Kidney glomerular epithelial cell (primary cell): ENCODE measurements at places on chromosomes 1 and 21.

- DNase-seq = no peak
These were observed 8.8 kb upstream of the LMX1A start for GRCh38 chr1:165365341-165365740.

GRCh38 chr1:98057236-98057910 lies 136.5 kb upstream of the DPYD start:
- DNase-seq = no peak

DNA sequence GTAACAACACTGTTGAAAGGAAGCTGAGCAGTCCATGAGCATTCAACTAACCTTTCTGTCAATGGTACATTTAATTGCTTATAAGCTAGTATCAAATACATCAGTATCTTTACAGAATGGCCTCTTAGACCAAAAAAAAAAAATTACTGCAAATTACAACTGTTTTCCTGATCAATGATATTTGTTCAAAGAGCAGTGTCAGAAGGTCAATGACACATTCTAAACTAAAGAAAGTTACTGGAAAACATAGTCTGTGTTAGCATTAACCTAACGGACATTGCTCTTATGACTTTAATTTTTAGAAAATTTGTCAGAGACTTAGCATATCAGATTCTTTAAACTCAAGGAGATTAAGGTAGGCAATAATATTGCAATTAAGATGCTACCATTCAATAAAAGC lies 162.5 kb downstream of the KCNT2 start:
- DNase-seq = no peak

- no peak for DNase-seq
These were observed 100.1 kb downstream of the MAN1A2 start for GRCh38 chr1:117467336-117467735.

DNA sequence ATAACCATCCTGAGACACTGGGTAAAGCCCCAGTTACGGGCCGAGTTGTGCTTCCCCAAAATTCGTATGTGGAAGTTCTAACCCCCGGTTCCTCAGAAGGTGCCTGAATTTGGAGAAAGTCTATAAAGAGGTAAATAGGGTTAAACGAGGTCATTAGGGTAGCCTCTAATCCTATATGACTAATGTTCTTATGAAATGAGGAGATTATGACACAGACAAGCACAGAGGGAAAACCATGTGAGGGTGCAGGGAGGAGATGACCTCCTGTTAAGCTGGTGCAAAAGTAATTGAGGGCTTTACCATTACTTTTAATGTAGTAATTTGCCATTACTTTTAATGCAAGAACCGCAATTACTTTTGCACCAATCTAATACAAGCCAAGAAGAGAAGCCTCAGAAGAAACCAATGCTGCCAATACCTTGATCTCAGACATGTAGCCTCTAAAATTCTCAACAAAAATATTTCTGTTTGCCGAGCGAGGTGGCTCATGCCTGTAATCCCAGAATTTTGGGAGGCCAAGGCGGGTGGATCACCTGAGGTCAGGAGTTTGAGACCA lies 260.8 kb downstream of the GPATCH2 start:
- DNase-seq = no peak

DNA sequence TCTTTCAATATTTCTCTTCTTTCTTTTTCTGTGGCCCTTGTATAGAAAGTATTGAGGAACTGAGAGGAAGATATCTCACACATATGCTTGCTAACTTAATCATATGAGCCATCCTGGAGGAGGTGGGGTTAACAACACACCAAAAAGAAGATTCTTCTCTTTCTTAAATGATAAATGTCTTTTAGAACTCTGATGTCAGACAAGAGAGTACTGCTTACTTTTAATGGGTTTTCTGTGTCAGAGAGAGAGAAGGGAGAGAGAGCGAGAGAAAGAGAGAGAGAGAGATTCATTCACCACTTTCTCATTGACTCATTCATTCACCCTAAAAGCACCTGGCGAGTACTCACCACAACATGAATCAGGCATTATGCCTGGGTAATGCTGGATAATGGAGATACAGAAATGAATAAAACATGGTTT lies 250.3 kb upstream of the SGIP1 start:
- DNase-seq = peak; percentile 37

- no peak for DNase-seq
These were observed 27.0 kb downstream of the ALPL start for GRCh38 chr1:21536218-21536617.

DNA sequence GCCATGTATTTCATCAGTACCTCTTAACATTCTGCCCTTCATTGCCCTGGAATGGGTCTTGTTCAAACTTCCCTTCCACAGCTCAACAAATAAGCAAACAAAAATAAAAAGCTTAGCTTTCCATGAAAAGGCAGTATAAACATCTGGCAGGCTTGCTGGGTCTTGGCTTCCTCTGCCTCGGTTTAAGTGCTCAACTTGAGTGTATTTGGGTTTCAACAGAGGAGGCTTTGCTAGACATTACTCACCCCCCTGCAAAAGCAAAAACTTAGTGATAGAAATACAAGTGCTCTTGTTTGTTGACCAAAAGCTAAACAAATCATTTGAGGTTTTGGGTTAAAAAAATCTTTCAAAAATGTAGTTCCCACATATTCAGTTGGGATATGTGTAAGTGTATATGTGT lies 518.5 kb downstream of the PLPP3 start:
- no peak for DNase-seq

GRCh38 chr1:95375174-95375573 lies 141.2 kb downstream of the RWDD3 start:
- no peak for DNase-seq

GRCh38 chr1:218205721-218206120 lies 79.4 kb upstream of the RRP15 start:
- no peak for DNase-seq

DNA sequence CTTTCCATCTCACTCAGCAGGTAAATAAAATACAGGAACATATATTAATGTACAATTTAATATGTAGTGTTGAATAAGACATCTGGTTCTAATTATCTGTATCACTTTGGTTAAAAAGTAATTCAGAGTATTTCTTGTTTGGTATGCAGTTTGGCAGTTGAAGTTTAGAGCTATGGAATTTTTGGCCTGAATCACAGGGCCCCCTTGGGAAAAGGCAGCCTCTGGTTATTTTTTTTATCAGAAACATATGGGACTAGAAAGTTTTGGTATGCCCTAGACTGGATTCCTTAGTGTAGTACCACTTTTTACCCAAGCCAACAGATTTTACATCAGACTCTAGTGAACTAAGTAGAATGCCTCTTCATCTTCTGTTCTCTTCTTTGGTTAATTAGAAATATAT lies 26.4 kb downstream of the CNST start:
- DNase-seq = no peak

DNA sequence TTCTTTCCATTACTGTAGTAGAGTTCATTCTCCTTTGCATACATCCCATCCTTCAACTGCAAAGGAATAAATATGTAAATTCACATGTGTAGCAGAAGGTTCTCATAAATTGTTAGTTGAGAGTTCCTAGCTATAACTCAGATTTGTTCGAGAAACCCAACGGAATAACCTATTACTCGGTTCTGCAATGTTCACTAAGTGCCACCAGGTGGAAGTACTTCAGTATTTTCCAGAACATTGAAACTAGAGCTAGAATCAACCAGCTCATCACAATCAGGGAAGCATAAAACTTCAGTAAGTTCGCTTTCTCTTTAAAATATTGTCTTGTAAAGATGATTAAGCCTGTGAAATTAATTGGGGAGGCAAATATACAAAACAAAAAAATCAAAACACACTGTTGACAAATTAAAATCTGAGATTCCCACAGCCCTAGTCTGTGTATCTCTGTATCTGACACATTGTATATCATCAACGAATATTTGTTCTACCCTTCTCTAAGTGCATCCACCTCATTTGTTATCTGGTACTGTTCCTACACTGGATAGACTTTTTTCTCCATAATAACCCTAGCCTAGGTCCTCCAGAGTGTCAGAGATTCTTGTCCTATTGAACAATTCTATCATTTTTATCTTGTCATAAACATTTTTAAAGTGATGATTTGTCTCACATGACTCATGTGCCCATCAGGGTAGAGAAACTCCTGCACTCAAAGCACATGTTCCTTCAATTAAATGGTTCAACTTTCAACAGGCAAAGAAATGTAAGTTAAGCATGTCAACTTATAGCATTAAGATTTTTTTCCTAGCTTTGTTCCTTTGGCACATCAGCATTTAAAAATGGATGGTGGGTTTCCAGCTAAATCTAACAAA lies 31.9 kb downstream of the MROH9 start:
- peak; percentile 39 for DNase-seq

- DNase-seq = no peak
These were observed 145.2 kb upstream of the SNX7 start for GRCh38 chr1:98516306-98516705.
